Mesothelial cell of epicardium (in vitro differentiated cells): ENCODE measurements at places on chromosomes 7 and 10.

DNA sequence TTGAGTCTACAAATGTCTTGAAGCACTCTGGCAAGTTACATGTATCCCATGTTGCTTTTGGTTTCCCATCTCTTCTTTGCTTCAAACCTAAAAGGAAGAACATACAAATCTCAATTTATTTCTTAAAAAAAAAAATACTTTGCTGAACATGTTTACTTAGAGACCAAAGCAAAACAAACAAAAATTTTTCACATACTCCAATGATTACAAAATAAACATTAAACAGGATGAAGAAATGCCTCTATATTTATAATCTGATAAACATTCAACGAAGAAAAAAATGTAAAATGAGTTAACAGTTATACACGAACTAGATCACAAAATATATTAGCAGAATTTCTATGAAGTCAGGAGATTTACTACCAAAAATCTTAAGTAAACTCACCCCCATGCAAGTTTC, 31.3 kb downstream of the FAM204A start:
- no peak for DNase-seq

- no peak for DNase-seq
These were observed 43.8 kb downstream of the SP8 start for GRCh38 chr7:20742913-20743312.

GRCh38 chr7:124020060-124020459, 12.8 kb downstream of the TMEM229A start:
- no peak for DNase-seq

GRCh38 chr7:87231711-87232110, 12.2 kb upstream of the TMEM243 start:
- no peak for DNase-seq

DNA sequence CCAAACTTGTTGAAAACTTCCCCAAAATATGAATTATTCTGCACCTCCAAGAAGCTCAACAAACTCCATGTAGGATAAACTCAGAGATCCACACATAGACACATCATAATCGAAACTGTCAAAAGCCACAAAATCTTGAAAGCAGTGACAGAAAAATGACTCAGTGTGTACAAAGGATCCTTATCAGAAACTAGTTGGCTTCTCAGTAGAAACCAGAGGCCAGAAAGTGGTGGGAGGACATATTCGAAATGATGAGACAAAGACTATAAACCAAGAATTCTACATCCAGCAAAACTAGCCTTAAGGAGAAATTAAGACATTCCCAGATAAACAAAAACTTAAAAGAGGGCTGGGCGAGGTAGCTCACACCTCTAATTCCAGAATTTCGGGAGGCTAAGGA, 38.5 kb downstream of the MCMBP start:
- DNase-seq = no peak

- peak; percentile 23 for DNase-seq
These were observed 631 bp downstream of the OTUD1 start for GRCh38 chr10:23439452-23439960.

GRCh38 chr7:80105701-80106408, 28.8 kb upstream of the GNAI1 start:
- no peak for DNase-seq

- DNase-seq = no peak
These were observed 50.2 kb upstream of the ZMIZ1 start for GRCh38 chr10:79018521-79019011.

DNA sequence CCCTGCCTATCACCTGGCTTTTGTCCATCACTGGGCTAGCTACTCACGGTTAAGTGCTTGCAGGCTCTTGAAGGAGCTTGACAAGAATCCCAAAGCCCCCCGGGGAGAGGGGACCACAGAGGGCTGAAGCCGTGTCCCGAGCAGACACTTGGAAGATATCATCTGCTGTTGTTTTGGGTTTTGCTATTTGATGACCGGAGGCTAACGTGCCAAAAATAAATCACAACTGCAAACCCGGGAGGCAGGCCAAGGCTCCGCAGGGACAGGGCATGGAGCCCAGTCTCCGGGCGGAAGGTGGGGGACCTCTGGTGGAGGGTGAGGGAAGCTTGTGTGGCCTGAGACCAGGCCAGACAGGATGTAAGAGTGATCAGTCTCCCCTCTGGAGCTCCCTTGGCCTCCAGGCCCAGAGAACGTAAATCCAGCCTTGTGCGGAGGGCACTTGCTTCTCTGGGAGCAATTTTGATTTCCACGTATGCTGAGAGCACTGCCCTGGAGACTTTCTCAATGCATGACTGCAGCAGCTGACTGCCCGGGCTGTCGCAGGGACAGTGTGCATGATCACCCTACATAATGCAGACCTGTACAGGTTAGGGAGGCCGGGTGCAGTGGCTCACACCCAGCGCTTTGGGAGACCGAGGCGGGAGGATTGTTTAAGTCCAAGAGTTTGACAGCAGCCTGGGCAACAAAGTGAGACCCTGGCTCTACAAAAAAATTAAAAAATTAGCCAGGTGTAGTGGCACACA, at the start of gene PHKG1:
Gene PHKG1, minus strand, starts transcription at position 164 of the 743 bp plus-strand sequence. CDS start 4,011 bp downstream, outside the sequence.
- no peak for DNase-seq

- no peak for DNase-seq
These were observed 138.4 kb downstream of the SDK1 start for GRCh38 chr7:3439333-3440030.

- no peak for DNase-seq
These were observed 50.9 kb upstream of the CDCA7L start for GRCh38 chr7:21996641-21997040.

GRCh38 chr10:34985823-34986222, 104.3 kb downstream of the CUL2 start:
- DNase-seq = no peak

GRCh38 chr10:86971232-86971991, 3.1 kb downstream of the ADIRF start:
- peak; percentile 84 for DNase-seq

- DNase-seq = no peak
These were observed 287.2 kb downstream of the ETV1 start for GRCh38 chr7:13702251-13702650.

- DNase-seq = no peak
These were observed 104.0 kb upstream of the GAD2 start for GRCh38 chr10:26112532-26112931.

DNA sequence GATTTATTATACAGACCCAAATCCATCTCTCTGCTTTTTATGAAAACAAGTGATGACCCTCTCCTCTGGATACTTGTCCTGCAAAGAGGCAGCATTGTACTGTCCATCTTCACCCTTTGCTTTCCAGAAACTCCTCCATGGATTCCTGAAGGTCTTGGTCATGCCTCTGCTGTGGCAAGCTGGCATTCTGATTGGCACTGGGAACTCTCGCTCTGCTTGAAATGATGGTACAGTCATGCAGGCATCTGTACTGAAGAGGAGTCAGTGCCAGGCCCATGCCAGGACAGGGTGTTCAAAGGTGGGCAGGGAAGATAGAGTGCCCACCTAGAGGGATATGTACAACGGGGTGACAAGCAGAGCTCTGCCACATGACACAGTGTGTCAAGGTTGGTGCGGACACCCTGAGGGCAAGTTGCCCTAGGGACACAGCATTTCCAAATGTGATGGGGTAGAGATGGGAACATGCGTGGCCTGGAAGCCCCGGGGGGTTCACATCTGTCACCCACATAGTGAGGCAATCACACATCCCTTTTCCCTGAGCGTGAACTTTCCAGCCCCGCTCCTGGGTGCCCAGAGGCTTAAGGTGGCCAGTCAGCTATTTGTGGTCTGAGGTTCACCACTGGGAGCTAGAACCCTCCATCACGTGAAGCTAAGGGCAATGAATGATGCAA, 235.7 kb upstream of the TCERG1L start:
- DNase-seq = no peak

DNA sequence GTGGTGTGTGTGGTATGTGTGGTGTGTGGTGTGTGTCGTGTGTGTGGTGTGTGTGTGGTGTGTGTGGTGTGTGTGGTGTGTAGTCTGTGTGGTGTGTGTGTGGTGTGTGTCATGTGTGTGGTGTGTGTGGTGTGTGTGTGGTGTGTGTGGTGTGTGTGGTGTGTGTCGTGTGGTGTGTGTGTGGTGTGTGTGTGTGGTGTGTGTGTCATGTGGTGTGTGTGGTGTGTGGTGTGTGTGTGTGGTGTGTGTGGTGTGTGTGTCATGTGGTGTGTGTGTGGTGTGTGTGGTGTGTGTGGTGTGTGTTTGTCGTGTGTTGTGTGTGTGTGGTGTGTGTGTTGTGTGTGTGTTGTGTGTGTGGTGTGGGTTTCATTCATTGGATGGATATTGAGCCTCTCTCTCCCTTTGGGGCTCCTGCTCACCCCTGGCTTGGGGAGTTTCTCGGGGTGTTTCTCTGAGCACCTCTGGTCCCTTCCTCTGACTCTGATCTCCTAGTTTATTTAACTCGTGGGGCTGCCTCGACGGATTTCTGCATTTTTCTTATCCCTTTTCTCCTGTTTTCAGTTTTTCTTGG, 145.8 kb downstream of the DNAJB6 start:
- no peak for DNase-seq

DNA sequence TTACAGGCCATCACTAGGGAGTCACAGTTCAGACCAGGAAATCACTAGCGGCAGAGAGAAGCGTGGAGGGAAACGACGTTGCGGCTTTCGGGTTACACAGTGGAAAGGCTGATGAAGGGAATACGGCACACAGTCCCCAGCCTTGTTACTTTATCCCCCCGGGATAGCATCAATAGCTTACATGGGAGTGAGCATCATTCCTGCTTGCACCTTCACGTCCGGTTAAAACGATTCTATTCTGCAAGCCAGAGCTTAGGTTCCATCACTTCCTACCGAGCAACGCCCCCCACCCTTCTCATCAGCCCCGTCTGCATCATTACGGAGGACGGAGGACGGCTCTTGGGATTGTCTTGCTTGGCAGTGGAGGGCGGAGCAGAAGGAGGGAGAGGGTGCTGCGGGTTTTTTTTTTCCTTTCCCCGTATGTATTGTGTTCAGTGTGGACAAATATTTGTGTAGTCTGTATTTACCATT, 124.9 kb downstream of the CLEC2L start:
- DNase-seq = no peak

DNA sequence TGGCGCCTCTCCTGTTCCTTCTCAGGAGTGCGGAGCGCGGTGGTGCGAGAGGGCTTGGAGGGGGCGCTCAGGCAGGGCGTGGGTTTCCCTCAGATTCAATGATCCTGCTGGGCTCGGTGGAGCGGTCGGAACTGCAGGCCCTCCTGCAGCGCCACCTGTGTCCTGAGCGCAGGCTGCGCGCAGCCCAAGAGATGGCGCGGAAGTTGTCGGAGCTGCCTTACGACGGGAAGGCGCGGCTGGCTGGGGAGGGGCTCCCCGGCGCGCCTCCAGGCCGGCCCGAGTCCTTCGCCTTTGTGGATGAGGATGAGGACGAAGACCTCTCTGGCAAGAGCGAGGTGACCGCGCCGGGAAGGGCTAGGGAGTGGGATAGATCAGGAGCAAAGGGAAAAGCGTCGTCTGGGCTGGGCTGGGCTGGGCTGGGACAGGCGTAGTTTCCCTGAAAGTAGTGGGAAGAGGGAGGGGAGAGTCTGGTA, 17.0 kb downstream of the FAM131B start:
- no peak for DNase-seq

- no peak for DNase-seq
These were observed 27.3 kb upstream of the MRC1 start for GRCh38 chr10:17781856-17782255.

GRCh38 chr10:78570633-78571235, 498.0 kb upstream of the ZMIZ1 start:
- no peak for DNase-seq

GRCh38 chr7:137942484-137943115, 59.3 kb downstream of the CREB3L2 start:
- DNase-seq = no peak

DNA sequence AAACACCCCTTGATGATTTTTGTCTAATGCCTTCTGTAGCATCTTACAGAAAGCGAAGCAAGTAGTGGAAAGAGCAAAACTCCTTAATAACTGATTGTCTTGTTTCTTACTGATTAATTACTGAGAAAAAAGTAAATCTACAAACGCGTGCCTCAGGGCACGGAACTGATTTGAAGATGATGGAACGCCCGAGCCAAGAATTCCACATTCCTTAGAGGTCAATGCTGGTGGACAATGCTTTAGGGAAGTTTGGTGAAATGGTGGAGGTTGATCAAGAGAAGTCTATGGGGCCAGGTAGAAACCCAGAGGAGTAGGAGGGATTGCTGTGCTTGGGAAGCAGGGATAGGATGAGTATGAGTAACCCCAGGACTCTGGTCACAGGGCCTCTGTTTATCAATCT, 5.0 kb upstream of the SORBS1 start:
- DNase-seq = no peak

DNA sequence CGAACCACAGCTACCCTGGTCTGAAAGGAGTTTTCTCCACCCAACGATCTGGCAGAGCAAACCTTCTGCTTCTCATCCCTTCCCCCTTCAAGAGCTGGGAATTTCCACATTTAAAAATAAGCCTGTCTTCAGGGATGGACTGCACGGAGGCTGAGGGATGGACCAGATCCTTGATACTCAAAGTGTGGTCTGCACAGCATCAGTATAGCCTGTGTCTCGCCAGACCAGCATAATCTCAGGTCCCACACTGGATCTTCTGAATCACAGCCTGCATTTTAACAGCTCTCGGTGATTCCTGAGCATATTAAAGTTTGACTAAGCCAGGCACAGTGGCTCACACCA, 7.1 kb downstream of the KCNMA1 start:
- DNase-seq = no peak

GRCh38 chr10:102324061-102324460, 71.4 kb upstream of the NFKB2 start:
- no peak for DNase-seq

- peak; percentile 71 for DNase-seq
These were observed 214.4 kb upstream of the KIAA1217 start for GRCh38 chr10:23994459-23995046.

- no peak for DNase-seq
These were observed 62.8 kb upstream of the CUX1 start for GRCh38 chr7:101754424-101755159.

- DNase-seq = no peak
These were observed 548.3 kb upstream of the ANKRD30A start for GRCh38 chr10:36577126-36577525.

- DNase-seq = no peak
These were observed 81.7 kb downstream of the NKX6-2 start for GRCh38 chr10:132704008-132704814.

DNA sequence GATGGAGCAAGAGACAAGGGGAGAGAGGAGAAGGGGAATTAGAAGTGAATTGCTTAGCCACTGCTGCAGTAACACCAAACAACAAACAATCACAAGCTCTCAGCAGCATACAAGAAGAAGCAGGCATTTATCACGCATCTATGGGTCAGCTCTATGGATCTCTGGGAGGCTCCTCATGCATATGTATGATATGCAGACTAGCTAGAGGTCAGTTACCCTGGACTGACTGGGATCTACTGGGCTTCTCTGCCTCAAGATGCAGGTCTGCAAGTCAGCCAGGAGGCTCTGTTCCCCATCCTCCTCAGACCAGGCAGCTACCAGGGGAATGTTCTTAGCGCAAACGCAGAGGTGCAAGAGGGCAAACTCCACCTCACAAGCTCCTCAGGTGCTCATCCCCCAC, 64.7 kb upstream of the SEM1 start:
- DNase-seq = no peak
